ENCODE measurements at places on chromosomes 11 and 22.

- DNase-seq, result no peak
These were observed 11.9 kb downstream of the KLHL35 start for GRCh38 chr11:75421035-75421602.

GRCh38 chr11:10113852-10114251, 180.2 kb downstream of the SBF2 start:
- DNase-seq, result no peak

DNA sequence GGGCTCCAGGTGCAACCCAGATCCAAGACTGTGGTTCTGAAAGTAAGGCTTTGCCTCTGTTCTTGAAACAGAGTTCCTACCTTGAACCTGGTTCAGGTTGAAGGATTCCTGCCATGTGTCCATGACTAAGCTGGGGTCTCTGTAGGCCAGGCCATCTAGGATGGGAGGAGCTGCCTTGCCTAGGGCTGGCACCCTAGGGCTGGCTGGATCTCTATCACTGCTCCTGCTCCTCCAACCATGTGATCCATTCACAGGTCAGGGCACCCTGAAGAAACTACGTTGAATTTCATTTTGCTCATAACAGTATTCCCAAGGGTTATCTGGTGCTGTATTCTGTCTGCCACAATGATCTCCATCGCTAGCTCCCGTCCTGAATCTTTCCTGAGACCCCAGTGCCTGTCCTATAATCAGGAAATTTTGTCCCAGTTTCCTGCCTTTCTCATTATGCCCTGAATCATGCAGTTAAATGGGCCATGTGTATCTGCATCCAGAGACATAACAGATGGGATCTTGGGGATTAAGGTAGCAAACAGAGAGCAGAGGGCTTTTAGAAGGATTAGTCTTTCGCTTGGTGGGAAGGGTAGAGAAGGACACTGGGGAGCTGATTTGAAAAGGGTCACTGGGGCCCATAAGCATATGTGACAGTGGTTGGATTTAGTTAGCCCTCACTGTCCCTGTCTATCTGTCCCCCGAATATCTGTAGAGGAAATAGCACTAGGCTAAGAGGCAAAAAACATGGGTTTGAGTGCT, 98.2 kb upstream of the MTMR2 start:
- DNase-seq, result no peak

DNA sequence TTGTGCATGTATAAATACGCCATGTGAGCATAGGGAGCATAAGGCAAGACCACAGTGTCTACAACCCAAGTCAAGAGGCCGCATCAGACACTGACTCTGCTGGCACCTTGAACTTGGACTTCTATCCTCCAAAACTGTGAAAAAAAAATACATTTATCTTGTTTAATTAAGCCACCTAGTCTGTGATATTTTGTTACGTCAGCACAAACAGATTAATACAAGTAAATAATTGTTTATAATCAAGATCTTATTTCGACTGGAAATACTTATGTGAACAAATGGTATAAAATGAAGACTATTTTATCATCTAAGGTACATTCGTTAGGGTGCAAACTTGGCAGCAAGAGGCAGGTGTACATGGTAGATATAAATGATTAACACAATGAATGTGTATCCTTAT, 599.3 kb upstream of the LRRC4C start:
- no peak for DNase-seq

DNA sequence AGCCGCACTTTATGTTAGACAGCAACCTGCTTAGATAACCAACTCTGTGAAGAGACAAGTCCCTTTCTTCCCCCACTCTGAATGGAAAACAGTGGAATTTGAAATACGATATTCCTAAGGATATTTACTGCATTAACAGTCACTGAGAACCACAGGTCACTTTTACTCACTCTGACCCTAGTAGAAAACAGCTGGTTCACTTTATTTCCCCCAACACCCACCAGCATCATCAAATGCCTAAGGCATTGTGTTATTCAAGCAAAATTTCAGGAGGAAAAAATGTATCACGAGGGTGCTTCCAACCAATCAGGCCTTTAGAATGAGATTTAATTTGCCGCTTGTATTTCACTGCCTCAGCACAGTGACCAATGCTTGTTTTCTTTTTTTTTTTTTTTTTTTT, 1134.1 kb upstream of the CCDC90B start:
- DNase-seq, result no peak

- no peak for DNase-seq
These were observed 51.8 kb upstream of the SLC36A4 start for GRCh38 chr11:93249459-93250220.

DNA sequence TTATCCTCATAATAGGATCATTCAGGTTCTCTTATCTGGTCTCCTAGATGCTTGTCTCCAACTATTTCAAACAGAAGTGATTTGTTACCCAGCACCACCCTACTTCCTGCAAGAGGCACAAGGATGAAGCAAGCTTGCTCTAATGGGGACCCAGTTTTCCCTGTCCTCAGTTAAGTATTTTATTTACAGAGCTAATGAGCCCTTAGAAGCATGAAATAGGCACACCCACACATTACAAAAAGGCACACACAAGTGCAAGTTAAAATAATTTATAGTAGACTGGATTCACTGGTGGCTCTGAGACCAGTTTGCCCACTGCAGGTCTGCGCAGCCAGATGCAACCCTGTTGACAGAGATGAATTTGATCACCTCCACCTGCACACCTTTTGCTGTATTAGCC, 167.5 kb downstream of the KIRREL3 start:
- peak; percentile 21 for DNase-seq

DNA sequence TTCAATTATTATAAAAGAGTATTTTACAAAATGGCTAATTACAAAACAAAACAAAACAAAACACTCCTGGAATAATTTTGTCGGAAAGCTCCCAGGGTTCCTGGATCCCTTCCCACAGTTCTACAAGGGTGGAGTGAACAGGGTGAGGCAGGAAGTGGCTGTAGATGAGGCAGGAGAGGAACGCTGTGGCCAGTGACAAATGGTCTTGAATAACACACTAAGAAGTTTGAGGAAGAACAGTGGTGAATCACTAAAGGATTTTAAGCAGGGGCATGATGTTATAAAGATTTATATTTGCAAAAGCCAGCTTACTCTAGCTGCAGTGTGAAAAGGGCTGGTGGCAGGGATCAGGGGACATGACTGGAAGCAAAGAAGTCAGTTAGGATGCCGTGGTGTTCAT, 33.8 kb upstream of the APOA1 start:
- DNase-seq, result no peak

DNA sequence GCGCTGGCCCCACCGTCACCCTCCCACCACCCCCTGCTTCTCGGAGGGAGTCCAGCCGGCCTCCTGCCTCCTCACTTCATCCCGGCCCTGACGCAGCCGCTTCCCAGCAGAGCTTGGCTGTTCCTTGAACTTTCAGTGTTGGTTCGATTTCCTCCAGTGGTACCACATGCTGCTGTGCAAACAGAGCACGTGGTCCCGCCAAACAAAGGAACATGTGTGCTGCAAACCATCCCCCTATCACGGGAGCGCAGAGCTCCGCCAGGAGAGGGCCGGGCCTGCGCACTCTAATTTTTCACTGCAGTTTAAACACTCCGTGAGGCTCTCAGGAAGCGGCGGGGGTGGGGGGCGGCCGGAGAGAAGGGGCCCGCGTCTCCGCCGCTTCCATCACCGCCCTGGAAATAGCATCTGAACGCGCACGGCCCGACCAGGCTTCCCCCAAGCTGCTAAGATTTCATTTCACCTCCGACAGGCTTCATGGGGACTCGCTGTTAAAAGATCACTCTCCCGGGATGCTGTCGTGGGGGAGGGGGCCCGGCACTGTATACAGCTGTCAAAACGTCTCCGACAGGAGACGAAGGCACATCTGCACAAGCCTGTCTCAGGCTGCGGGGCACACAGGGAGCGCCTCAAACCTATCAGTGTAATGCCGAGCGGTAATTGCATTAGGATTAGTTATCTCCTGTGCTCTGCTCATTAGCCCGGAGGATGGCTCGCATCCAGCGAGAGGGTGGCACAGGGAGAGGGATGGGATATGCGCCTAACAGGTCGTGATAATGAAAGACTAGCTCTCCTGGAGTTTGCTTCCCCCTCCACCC, 269.9 kb upstream of the SORL1-AS1 start:
- peak; percentile 7 for DNase-seq

DNA sequence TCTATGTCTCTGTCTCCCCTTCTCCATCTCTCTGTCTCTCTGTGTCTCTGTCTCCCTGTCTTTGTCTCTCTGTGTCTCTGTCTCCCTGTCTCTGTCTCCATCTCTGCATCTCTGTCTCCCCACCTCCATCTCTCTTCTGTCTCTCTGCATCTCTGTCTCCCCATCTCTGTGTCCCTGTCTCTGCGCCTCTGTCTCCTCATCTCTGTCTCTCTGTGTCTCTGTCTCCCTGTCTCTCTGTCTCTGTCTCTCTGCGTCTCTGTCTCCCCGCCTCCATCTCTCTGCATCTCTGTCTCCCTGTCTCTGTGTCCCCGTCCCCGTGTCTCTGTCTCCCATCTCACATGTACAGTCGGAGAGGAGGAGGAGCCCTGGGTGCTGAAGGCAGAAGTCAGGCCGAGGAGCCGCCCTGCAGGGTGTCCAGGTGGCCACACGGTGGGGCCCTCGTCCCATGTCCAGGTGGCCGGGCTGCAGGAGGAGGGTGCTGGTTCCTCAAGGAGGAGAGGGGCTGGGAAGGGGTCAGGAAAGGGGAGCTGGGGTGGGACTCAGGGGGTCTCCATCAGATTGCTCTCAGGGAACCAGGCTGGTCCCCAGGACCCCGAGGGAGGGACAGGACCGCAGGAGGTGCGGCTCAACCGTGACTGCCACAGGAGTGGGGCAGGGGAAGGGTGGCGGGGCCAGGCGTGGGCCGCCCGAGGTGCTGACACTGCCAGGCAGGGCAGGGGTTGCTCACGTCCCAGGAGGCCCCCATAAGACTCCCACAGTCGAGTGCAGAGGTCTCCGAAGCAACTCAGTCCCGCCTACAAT, 25.6 kb upstream of the TH start:
- DNase-seq, result no peak

- DNase-seq, result no peak
These were observed 15.8 kb downstream of the UPB1 start for GRCh38 chr22:24510637-24511625.

DNA sequence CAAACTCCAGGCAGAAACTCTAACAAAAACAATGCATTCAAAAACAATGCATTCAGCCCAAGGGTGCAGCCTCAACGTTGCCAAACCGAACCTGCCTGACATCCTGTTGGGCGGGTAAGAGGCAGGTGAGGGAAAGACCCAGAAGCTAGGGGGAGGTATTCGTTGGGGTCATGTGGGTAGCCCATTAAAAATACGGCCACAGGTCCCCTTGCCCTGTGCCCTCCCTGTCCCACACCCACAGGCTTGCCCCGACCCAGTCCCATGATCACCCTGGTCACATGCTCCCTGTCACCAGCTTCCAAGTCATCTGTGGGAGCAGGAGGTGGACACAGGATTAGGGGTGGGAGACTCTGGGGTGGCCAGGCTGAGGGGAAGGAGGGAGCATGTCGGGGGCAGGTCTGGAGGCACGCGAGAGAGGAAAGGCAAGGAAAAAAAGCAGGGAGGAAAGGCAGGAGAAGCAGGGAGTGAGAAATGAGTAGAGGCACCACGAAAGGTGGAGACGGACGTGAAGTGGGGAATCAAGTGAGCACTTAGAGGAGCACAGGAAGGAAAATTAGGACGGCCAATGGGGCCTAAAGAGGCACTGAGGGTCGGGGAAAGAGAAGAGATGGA, 683 bp downstream of the PLA2G6 start:
- no peak for DNase-seq

GRCh38 chr11:107824668-107825369, 33.8 kb downstream of the SLC35F2 start:
- no peak for DNase-seq

DNA sequence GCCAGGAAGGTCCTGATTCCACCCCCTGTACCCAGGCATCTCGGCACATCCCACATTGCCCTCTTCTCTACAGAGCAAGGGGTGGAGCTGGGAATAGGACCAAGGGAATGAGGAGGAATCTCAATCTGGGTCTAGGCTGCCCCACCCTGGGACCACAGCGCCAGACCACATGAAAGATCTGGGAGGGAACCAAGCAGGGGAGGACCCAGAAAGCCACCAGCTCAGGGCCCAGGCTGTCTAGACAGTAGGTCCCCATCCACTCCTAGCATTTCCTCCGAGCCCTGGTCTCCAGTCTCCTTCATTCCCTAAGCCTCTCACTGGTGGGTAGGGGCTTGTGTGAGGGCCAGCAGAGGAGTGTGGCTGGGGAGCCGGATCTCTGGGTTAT, 11.6 kb downstream of the PHLDB1 start:
- DNase-seq, result no peak

- no peak for DNase-seq
These were observed 135.2 kb downstream of the RRAS2 start for GRCh38 chr11:14223636-14224288.

- DNase-seq, result no peak
These were observed 42.8 kb upstream of the TCF20 start for GRCh38 chr22:42313204-42313603.

DNA sequence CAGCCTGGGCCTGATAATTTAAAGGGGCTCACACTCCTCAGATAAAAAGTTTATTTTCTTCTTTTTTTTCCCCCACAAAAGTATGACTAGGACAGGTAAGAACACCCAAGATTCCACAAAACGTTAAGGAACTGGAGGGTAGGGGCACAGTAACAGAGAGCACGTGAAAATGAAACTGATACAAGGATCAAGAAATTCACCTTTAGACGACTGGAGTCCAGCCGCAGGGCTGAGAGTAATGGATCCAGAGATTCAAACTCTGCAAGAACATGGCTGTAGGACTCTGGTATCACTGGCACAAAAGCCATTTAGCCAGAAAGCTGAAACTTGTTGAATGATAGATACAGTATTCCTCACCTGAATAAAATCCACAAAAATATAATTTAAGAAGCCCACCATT, 4.4 kb downstream of the HPS5 start:
- no peak for DNase-seq
